Tibial artery (tissue), 4 donors: ENCODE measurements at places on chromosomes 2 and 18.

DNA sequence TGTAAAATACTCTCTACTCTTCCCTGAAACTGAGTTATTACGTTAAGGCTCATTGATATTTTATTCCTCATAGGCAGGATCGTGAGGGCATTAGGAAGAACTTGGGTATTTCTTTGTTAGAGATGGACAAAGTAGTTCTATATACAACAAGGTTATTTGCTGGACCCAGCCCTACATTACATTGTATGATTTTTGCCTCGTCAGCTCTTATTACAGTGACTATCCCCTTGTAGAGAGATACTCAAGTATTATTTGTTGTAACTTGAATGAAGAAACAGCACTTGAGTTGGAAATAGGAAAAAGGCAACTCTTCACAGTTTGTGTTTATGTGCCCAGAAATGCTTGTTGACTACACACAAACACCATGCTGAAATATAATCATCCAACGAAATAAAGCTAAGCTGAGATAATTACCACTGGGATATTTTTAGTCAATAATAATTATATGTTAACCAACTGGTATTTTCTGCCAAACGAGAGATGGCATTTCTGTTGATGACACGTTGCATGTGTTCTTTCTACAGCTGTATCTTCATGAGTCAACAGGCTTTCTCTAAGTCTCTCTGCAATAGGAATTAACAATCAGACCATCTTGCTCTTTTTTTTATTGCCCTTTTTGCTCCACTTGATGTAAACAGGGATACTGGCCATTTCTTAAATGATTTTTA, 947.6 kb downstream of the DPP10 start:
- no peaks in the 10 kb centered on the region for H3K27me3 ChIP-seq
- no peaks in the 10 kb centered on the region for H3K36me3 ChIP-seq
- no peaks in the 10 kb centered on the region for H3K4me1 ChIP-seq
- no peak for DNase-seq

DNA sequence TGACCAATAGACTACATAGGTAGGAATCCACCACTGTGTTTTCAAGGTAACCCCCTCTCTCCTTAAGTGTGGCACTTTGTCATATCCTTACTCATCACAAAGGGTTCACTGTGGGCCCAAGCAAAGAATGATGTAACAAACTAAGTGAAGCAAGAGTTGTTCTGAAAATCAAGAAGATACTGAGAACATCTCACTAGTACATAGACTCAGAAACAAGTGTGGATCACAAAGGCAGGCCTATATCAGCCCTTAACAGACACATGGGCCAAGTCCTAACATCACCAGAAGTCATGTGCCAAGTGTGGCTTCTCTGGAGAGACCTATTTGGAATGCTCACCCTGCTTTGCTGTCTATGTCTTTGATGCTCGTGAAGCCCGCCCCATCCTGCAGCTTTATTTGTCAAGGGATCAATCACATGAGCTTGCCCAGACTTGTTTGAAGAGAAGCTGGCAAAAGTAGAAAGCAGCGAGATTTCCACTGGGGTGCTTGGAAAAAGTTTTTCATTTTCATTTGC, 131.2 kb upstream of the TTC39C start:
- H3K27ac ChIP-seq: peak overlapping the region; percentile 81
- no peaks in the 10 kb centered on the region for H3K36me3 ChIP-seq
- no peaks in the 10 kb centered on the region for H3K27me3 ChIP-seq
- no peak overlapping the region for H3K4me3 ChIP-seq
- H3K4me1 ChIP-seq: peaks cover 17% of the 10 kb centered on the region

DNA sequence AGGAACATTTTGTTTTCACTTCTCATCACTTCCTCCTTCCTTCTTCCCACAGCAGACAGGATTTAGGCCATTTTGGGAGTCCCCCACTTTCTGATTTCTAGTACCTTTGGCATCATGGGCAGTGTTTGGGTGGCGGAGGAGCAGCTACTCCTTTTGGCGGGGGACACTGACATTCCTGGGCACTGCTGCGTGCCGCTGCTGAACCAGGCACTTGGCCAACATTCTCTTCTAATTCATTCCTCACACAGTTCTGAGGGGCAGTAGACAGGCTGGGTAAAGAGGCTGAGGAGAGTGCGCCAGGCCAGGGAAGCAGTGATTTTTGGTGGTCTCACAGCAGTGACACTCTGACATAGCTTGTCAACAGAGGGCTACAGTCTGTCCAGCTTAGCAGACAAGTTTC, 270.2 kb downstream of the LOXHD1 start:
- H3K27ac ChIP-seq: peak overlapping the region; percentile 58
- H3K4me3 ChIP-seq: no peak overlapping the region
- H3K27me3 ChIP-seq: no peaks in the 10 kb centered on the region
- no peaks in the 10 kb centered on the region for H3K36me3 ChIP-seq
- peaks cover 25% of the 10 kb centered on the region for H3K4me1 ChIP-seq
- no peak for DNase-seq

- no peak overlapping the region for H3K27ac ChIP-seq
- DNase-seq: no peak
- no peaks in the 10 kb centered on the region for H3K27me3 ChIP-seq
- peaks cover 21% of the 10 kb centered on the region for H3K4me1 ChIP-seq
Observed at GRCh38 chr18:55307505-55307904, 280.5 kb downstream of the TCF4 start.

DNA sequence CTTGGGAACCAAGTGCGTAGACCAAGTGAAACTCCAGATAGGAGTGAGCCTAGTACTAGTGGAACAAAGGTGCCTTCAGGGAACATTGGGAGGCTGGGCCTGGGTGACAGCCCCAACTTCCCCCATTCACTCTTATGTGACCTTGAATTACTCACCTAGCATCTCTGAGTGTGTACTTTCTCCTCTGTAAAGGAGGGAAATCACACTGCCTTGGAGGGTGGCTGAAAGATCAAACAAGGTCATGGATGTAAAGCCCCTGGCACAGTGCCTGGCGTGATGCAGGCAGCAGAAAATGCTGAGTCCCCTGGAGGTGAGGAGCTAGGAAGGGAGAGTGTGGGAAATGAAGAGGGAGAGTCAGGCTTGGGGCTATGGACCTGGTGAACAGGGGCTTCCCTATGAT, 45.9 kb downstream of the MARCO start:
- no peak overlapping the region for H3K27ac ChIP-seq
- H3K4me3 ChIP-seq: no peak overlapping the region
- H3K4me1 ChIP-seq: no peaks in the 10 kb centered on the region
- no peak for DNase-seq
- H3K36me3 ChIP-seq: no peaks in the 10 kb centered on the region
- peaks cover 6% of the 10 kb centered on the region for H3K27me3 ChIP-seq

- H3K27me3 ChIP-seq: no peaks in the 10 kb centered on the region
- no peak overlapping the region for H3K27ac ChIP-seq
- no peaks in the 10 kb centered on the region for H3K4me1 ChIP-seq
- peaks cover 32% of the 10 kb centered on the region for H3K36me3 ChIP-seq
- no peak for DNase-seq
- no peak overlapping the region for H3K4me3 ChIP-seq
Observed at GRCh38 chr18:76377359-76377756, 117.7 kb downstream of the ZNF516 start.

GRCh38 chr2:187148059-187148714, 299.2 kb upstream of the ZSWIM2 start:
- H3K27me3 ChIP-seq: no peaks in the 10 kb centered on the region
- no peak overlapping the region for H3K27ac ChIP-seq
- no peaks in the 10 kb centered on the region for H3K36me3 ChIP-seq
- no peak overlapping the region for H3K4me3 ChIP-seq
- peaks cover 9% of the 10 kb centered on the region for H3K4me1 ChIP-seq

- no peaks in the 10 kb centered on the region for H3K4me1 ChIP-seq
- no peaks in the 10 kb centered on the region for H3K27me3 ChIP-seq
- H3K4me3 ChIP-seq: no peak overlapping the region
- no peaks in the 10 kb centered on the region for H3K36me3 ChIP-seq
- H3K27ac ChIP-seq: no peak overlapping the region
Observed at GRCh38 chr2:10412380-10412779, 35.7 kb downstream of the ODC1 start.

DNA sequence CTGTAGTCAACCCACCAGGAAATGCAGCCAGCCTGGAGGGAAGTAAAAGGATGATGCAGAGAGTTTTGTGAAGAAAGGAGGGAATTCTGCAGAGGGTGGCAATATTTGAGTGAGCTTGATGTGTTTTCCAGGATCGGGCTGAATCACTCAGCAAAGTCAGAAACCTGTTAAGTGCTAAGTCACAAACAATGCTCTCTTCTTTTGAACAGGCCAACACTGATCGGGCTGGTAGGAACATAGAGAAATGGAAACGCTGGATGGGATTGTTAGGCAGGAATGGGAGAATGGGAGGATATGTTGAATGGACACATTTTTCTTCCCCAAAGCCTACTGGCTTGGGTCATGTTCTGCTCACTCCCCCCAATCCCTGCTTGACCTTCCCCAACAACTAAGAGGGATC, 36.6 kb downstream of the KCNS3 start:
- H3K4me3 ChIP-seq: no peak overlapping the region
- H3K4me1 ChIP-seq: peaks cover 14% of the 10 kb centered on the region
- peaks cover 6% of the 10 kb centered on the region for H3K36me3 ChIP-seq
- DNase-seq: no peak
- no peak overlapping the region for H3K27ac ChIP-seq

DNA sequence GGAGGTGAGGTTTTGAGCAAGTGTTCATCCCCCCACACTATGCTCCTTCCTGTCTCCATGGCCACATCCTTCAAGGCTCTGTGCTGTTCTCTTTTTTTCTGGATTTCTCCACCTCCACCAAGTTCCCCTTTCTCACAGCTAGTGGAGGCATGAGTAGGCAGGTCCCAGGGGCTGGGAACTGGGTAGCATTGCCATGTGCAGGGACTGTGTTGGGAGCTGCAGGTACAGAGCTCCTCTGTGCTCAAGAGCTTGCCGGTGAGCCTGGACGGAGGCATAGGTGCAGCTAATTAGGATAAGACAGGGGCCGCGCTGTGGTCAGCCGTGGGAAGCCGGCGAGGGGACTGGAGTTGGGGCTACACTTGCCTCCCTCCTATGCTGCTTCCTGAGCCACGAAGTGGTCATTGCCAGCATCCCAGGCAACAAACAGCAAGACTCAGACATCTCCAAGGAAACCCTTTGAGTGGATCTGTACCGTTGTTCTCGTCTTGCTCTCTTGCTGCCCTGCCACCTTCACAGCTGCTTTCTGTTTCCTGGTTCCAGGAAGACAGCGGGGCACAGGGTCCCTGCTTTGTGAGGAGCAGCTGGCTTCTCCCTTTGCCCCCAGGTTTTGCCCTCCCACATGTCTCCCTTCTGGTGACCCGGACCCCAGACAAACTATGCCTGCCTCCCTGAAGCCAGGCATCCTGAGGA, 36.9 kb downstream of the ATOH8 start:
- H3K4me3 ChIP-seq: no peak overlapping the region
- H3K36me3 ChIP-seq: peaks cover 31% of the 10 kb centered on the region

DNA sequence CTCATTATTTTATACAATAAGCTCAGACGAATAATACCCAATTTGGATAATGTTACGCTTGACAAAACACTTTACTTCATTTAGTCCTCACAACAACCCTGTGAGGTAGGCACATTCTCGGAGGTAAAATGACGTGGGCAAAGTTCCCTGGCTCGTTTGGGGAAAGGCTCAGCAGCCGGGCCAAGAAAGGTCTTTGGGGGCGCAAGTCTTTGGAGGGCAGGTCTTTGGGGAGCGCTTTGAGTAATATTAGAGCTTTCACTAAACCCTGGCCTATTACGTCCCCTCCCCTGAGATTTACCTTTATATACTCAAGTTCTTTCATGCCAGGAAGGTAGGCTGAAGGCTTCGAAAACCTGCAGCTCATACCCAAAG, 427 bp downstream of the RBKS start:
- H3K36me3 ChIP-seq: no peaks in the 10 kb centered on the region
- no peaks in the 10 kb centered on the region for H3K27me3 ChIP-seq
- H3K4me1 ChIP-seq: peaks cover 15% of the 10 kb centered on the region
- no peak for DNase-seq

- H3K27ac ChIP-seq: no peak overlapping the region
- no peak for DNase-seq
- H3K4me3 ChIP-seq: no peak overlapping the region
- no peaks in the 10 kb centered on the region for H3K27me3 ChIP-seq
- H3K4me1 ChIP-seq: no peaks in the 10 kb centered on the region
- H3K36me3 ChIP-seq: no peaks in the 10 kb centered on the region
Observed at GRCh38 chr2:52253416-52253980, 1221.6 kb upstream of the NRXN1 start.

- H3K4me3 ChIP-seq: no peak overlapping the region
- no peak overlapping the region for H3K27ac ChIP-seq
- H3K27me3 ChIP-seq: no peaks in the 10 kb centered on the region
- H3K4me1 ChIP-seq: no peaks in the 10 kb centered on the region
- no peak for DNase-seq
Observed at GRCh38 chr2:130150181-130151144, 5.6 kb upstream of the CCDC74B start.

GRCh38 chr2:155519529-155520130, 812.9 kb downstream of the NR4A2 start:
- DNase-seq: no peak
- H3K4me3 ChIP-seq: no peak overlapping the region
- H3K27me3 ChIP-seq: no peaks in the 10 kb centered on the region

GRCh38 chr2:46942143-46942526, 26.5 kb upstream of the MCFD2 start:
- H3K27me3 ChIP-seq: no peaks in the 10 kb centered on the region
- peaks cover 29% of the 10 kb centered on the region for H3K4me1 ChIP-seq

DNA sequence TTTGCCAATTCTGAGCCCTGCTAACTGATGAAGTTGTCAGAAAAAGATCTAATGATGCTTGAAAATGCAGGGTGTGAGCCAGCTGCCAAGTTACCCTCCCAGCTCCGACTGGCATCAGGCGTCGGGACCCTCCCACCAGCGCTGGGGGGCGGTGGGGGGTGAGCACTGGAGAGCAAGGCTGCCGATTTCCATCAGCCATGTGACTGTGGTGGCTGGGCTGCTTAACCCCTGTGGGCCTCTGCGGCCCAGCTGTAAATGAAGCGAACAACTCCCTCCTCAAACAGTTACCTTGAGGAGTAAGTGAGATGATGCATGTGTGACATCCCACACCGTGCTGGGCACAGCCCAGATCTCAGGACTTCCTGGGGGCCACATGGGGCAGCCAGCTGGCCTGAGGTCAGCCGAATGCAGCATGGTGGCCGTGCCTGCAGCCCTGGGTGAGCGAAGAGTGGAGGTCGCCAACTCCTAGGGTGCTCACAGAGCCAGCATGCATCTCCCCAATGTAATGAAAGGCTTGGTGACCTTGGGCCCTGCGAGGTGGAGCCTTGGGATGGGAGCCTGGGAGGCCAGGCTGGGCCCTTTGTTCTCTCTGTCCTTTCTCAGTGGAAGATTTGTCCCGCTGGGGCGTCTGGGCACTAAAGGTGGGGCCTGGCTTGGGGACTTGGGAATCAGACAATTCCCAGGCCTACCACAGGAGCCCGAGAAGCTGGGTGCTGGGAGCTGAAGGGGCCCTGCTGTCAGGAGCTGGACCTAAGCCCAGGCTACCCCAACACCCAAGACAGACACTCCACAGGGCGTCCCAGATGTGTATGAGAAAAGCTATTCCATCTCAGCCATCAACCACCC, 25.1 kb downstream of the CIB4 start:
- H3K27me3 ChIP-seq: no peaks in the 10 kb centered on the region
- H3K4me1 ChIP-seq: peaks cover 42% of the 10 kb centered on the region
- H3K4me3 ChIP-seq: no peak overlapping the region

GRCh38 chr2:46010925-46011490, 286.2 kb upstream of the EPAS1 start:
- H3K36me3 ChIP-seq: peaks cover 4% of the 10 kb centered on the region
- DNase-seq: no peak
- H3K4me3 ChIP-seq: no peak overlapping the region
- no peak overlapping the region for H3K27ac ChIP-seq
- H3K27me3 ChIP-seq: no peaks in the 10 kb centered on the region

- H3K27ac ChIP-seq: no peak overlapping the region
- no peaks in the 10 kb centered on the region for H3K27me3 ChIP-seq
- H3K36me3 ChIP-seq: peaks cover 5% of the 10 kb centered on the region
- no peak overlapping the region for H3K4me3 ChIP-seq
- no peak for DNase-seq
Observed at GRCh38 chr2:32572737-32573136, 55.1 kb upstream of the TTC27 start.
